Activated CD4-positive, alpha-beta T cell treated with anti-CD3 and anti-CD28 coated beads, Interleukin-2, amount 50 U/mL, for 4 hours (primary cell): ENCODE measurements at places on chromosomes 16 and 17.
A peak's percentile ranks its signal among the peaks of the same experiment; 100 is the strongest.

DNA sequence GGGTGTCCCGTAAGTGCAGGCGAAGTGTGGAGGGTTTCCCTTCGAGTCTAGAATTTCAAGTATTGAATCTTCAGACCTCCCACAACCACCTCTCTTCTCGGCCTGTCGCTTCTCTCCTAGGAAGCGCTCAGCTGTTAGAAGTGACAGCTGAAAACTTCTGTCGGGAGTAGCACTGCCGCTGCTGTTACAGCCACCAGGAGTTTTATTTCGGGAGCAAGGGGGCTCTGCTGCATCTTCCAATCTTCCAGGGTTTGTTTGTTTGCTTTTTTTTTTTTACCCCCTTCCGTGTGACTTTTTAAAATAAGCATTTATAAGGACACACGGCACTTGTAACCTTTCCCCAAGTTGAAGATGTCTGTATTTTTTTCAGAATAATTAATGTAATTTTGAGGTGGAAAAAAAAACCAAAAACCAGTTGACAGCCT, 767 bp downstream of the RPS6KB1 start:
- no peak for DNase-seq

- peak; percentile 42 for DNase-seq
Observed at GRCh38 chr17:47649972-47650524, 329 bp downstream of the KPNB1 start.

- no peak for DNase-seq
Observed at GRCh38 chr17:30237296-30238002, 2.0 kb upstream of the SLC6A4 start.

GRCh38 chr17:36468903-36469635, 17.4 kb upstream of the ZNHIT3 start:
- no peak for DNase-seq

DNA sequence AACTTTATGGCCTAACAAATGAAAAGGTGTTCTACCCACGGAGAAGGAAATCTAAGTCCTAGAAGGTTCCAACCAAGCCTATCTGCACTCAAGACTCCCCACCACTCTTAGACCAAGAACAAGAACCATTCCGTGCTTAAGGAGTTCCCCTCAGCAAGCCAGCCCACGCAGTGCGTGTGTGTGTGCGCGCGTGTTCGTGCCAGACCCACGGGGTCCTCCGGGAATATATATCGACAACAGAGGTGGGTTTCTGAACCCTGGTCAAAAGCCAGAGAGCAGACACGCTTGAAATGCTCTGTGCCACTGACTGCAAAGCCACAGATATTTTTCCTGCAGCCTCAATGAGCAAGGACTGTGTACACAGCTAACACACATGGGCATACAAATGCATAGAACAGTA, 70.7 kb downstream of the SLC39A11 start:
- no peak for DNase-seq

- peak; percentile 63 for DNase-seq
Observed at GRCh38 chr16:4474192-4474961, at the start of gene NMRAL1. TSS of gene NMRAL1 (minus strand) at chr16:4474625. CDS start at chr16:4474132, 493 bp downstream.

DNA sequence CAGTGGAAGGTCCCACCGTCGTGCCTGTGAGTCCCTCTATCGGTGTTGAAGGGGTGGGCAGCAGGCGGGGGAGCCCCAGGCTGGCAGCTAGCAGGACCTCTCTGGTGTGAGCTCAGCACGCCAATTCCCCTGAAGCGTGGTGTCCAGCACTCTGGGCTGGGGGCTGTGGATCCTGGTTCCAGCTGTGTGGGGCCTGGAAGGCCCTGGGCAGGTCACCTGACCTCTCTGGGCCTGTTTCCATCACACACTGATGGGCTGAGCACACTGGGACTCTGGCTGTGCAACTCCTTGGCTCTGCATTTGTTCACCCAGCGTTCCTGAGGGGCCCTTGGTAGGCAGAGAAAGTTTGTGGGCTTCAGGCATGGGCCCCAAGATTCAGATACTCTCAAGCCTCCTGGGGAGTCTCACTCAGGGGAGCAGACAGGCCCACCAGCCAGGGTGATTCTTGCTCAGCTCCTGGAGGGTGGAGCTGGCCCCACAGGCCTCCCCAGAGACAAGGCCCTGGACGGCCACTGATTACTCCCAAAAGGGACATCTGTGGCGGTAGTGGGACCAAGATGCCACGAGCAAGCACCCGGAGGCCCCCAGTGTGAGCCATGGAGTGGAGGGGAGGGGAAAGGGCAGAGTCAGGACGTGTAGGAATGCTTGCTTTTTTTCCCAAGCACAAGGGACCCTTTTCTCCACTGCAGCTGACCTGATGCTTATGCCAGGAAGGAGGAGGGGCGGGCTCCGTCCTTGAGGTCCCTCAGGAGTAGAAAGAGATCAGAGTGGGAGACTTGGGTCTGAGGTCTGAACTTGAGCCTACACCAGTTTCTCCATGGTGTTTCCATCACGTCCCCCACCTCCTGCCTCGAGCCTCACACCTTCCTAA, 8.5 kb downstream of the SCGB1C2 start:
- no peak for DNase-seq

- peak; percentile 60 for DNase-seq
Observed at GRCh38 chr16:89360760-89361435, 129.5 kb downstream of the ANKRD11 start.

DNA sequence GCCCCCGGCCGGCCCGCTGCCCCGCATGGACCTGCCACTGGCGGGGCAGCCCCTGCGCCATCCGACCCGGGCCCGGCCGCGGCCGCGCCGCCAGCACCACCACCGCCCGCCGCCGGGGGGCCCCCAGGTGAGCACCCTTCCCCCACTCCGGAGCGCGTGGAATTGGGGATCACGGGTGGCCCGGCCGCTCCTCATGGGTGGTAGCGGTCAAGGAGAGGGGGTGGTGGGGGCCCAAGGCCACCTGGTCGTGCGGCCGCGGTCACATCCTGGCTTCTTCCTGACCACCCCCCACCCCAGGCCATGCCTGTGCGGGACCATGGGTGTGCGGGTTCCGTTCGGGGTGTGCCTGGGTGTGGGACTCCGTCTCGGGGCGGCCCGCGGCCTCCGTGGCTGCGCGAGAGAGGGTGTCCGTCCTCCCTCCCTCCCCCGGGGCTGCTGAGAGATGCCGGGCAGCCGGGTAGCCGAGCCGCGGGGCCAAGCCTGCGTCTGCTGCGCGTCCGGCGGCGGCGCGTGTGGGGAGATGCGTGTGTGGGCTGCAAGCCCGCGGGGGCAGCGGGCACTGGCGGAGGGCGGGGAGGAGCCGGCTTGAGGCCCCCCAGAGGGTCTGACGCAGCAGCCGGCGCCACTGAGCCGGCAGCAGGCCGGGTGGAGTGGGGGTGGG, 6.8 kb downstream of the ACD start:
- no peak for DNase-seq

DNA sequence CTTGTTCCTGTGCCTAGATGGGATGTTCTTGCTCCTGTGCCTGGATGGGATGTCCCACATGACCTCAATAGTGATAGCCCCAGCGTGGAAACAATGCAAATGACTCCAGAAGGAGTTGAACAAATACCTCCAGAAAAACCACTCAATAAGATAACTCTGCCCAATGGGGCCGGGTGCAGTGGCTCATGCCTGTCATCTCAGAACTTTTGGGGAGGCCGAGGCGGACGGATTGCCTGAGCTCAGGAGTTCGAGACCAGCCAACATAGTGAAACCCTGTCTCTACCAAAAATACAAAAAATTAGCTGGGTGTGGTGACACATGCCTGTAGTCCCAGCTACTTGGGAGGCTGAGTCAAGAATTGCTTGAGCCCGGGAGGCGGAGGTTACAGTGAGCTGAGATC, 15.2 kb upstream of the LITAF start:
- DNase-seq, result no peak

DNA sequence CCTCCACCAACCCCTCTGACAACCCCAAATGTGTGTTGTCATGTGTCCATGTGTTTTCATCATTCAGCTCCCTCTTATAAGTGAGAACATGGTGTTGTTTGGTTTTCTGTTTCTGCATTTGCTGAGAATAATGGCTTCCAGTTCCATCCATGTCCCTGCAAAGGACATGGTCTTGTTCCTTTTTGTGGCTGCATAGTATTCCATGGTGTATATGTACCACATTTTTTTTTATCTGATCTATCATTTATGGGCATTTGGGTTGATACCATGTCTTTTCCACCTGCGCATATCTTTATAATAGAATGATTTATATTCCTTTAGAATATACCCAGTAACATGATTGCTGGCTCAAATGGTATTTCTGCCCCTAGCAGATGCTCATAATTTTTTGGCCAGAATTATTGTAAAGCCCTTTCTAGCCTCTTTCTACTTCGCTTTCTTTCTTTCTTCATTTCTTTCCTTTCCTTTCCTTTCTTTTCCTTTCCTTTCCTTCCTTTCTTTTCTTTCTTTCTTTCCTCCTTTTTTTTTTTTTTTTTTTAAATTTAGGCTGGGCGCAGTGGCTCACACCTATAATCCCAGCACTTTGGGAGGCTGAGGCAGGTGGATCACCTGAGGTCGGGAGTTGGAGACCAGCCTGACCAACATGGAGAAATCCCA, 12.7 kb downstream of the REXO5 start:
- DNase-seq, result no peak

GRCh38 chr17:14784997-14785696, 480.0 kb downstream of the PMP22 start:
- peak; percentile 7 for DNase-seq
